Naive thymus-derived CD4-positive, alpha-beta T cell (primary cell): ENCODE measurements at places on chromosomes 1 and 21. TPM values are rescaled to one million over a fixed set of nuclear protein-coding genes. Genes with fewer than 3 reads are reported as not detected.

The FCRL1 gene
- total RNA-seq = not detected in 2 replicates

The ILDR2 gene
- total RNA-seq = 0.15 TPM

The OR10J5 gene
- not detected for total RNA-seq

The FAM177B gene
- total RNA-seq = not detected in 2 replicates

The SLC44A3 gene
- total RNA-seq = not detected

The EFNA3 gene
- total RNA-seq = 0.42 TPM

The BSND gene
- not detected for total RNA-seq

The OR2T35 gene
- not detected for total RNA-seq

The EPHA8 gene
- total RNA-seq = not detected

The B3GALT6 gene
- total RNA-seq = 22.8 TPM

The TM2D1 gene
- 57.6 TPM for total RNA-seq

The ATG4C gene
- total RNA-seq = 8.2 and 10.9 TPM in 2 replicates

The L1TD1 gene
- total RNA-seq = not detected

The SDC3 gene
- 0.42 TPM for total RNA-seq

The LAMTOR2 gene
- 19.7 TPM for total RNA-seq

The CREB3L4 gene
- 7.8 and 8.4 TPM in 2 replicates for total RNA-seq

The MFAP2 gene
- not detected for total RNA-seq

The VASH2 gene
- not detected for total RNA-seq

The HP1BP3 gene
- 266 and 288 TPM in 2 replicates for total RNA-seq

The S100A7A gene
- not detected for total RNA-seq

The LCK gene
- total RNA-seq = 245 TPM

The OR2M4 gene
- not detected for total RNA-seq

The LRRC38 gene
- total RNA-seq = not detected in 2 replicates

The GSTM1 gene
- total RNA-seq = not detected

The LRRC3 gene
- total RNA-seq = 2.9 and 3.3 TPM in 2 replicates

The MARK1 gene
- total RNA-seq = not detected

The KCNE2 gene
- not detected for total RNA-seq

The EPHB2 gene
- not detected in 2 replicates for total RNA-seq

The DMRTA2 gene
- total RNA-seq = not detected

The CASQ2 gene
- total RNA-seq = not detected

The AQP10 gene
- 0.59 TPM for total RNA-seq

The TLR5 gene
- total RNA-seq = 7.0 TPM

The TTC22 gene
- 7.3 and 8.0 TPM in 2 replicates for total RNA-seq

The NTMT2 gene
- not detected for total RNA-seq

The ITSN1 gene
- 8.6 TPM for total RNA-seq

The UBXN10 gene
- total RNA-seq = 0.37 TPM

The ADORA3 gene
- not detected for total RNA-seq

The PWP2 gene
- 9.1 and 12.0 TPM in 2 replicates for total RNA-seq

The GBP3 gene
- 17.7 TPM for total RNA-seq
